Karpas-422 (cell line): ENCODE measurements at places on chromosomes 11 and 22.

- peak; percentile 77 for DNase-seq
Measured at GRCh38 chr11:1568441-1568911, 3.6 kb downstream of the DUSP8 start.

DNA sequence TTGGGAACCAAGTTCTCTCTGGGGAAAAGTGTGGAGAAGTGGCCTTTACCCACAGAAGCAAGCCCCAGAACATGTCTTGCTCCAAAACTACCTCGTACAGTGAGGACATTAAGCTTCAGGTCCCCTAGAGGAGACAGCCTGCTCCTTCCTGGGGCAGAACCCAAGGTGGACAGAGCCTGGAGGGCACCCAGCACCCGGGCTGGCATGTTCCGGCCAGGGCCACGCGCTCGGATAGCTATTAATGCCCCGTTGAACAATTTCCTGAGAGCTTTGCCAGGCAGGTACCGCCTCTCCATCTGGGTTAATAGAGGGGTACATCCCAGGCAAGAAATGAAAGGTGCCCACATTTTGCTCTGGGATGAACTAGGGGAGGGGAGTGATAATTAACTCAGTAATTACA is 169.0 kb upstream of the GRK3 start:
- no peak for DNase-seq

DNA sequence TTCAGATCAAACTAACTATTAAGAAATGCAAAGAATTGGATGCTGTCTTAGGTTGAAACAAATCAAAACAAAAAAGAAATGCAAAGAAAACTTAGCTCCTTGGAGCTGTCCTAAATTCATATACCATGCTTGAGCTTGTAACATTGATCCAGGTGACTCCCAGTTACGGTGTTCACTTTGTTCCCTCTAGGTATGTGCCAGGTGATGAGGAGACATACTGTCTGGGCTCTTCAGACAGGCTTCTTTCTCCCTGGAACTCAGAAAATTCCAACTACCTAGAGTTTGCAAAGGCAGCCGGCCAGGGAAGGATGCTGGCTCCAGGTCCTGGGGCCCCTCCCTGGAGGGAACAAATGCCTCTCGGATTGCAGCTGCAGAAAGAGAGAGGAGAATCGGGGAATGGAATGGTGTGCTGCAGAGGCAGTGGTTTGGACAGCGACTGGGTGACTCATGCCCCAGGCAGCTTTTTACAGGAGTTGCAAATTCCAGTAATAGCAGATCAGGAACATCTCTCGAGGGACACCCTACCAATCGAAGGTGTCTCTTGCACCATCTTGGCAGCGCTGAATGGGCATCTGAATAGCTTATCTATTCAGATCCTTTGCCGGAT is 12.3 kb upstream of the ASPHD2 start:
- no peak for DNase-seq

DNA sequence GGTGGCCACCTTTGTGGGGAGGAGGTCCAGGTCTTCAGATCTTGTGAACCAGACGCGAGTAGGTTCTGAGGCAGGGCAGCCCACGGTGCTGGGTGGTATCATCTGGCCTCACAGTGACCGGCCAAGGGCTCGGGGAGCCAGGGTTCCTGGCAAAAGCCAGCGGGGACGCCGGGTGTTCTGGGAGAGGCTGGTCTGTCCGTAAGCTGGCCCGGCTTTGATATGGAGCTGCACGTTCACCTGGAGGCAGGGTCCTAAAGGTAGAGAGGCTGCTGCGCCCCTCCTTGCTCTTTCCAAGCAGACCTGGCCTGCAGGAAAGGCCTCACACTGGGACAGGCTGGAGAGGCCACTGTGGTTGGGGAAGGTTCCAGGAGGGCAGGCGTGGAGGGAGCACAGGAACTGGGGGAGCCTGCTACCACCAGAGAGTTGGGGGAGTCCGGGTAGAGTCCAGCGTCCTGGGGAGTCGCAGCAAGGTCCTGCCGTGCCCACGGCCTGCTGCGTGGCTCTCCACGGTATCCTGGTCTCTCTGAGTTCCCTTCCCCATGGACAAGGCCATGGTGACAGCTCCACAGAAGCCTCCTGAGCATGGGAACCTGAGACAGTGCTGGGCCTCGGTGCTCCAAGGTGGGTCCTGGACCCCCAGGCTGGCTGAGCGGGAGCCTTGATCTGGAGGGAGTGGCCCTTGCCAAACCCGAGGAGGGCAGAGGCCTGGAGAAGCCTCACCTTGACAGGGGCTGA is 452.4 kb upstream of the B3GAT1 start:
- DNase-seq, result no peak

DNA sequence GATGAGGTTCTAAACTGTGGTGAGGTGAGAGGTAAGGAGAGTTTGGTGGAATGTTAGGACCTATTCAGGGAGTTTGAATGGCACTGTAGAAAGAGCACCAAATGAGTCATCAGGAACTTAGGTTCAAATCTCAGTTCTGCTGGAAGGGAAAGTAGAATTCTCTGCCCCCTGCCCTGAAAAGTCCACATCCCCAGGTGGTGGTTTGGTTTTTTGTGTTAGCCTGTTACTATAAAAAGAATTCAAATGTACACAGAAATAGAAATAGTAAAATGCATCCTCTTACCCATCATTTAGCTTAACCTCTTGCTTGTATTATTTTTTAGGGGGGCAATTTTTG is 20.2 kb downstream of the PPFIBP2 start:
- no peak for DNase-seq

GRCh38 chr11:86624366-86624765 is 48.0 kb downstream of the ME3 start:
- no peak for DNase-seq
